Esophagus muscularis mucosa (tissue), 4 donors: ENCODE measurements at places on chromosomes 4 and X. TPM values are rescaled to one million over a fixed set of nuclear protein-coding genes. Genes with fewer than 3 reads are reported as not detected.

DNA sequence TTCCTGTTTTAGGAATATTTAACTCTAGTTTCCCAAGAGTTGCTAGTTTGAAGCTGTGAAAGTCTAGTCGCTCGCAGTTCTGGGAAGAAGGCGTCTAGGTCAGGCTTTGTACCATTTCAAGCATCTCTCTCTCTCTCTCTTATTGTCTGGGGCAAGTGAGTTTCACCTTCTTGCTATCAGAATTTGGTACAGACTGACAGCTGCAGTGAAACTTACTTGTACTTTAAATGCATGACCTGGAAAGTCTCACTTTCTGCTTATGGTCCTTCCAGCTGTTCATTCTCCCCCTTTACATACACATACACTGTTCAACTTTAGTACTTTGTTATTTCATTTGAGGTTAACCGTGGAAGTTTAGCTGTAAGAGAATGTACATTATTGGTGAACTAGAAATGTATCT lies 4.4 kb downstream of the FRMPD4 start:
- H3K36me3 ChIP-seq: no peaks in the 10 kb centered on the region
- peaks cover 8% of the 10 kb centered on the region for H3K27me3 ChIP-seq
- no peak for DNase-seq
- H3K4me1 ChIP-seq: no peaks in the 10 kb centered on the region

DNA sequence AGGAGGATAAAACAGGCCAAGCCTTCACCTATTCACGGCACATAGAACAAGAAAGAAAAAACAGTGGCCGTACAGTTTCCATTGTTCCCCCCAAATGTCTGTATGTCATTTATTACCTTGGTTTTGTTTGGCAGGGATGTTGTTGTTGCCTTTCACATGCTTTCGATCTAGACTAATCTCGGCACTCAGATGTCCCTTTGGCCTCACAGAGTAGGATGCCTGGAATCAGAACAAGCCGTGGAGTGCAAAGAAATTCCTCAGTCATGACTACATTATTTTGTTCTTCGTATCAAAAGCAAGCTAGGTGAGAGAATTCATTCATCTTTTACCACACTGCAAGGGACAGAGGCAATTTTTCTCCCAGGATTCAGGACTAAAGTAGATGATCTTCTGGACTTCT lies 106.9 kb downstream of the SMIM20 start:
- no peaks in the 10 kb centered on the region for H3K27me3 ChIP-seq
- no peak overlapping the region for H3K4me3 ChIP-seq
- H3K27ac ChIP-seq: no peak overlapping the region
- H3K4me1 ChIP-seq: peaks cover 18% of the 10 kb centered on the region
- DNase-seq: no peak

ENOPH1 gene
- 26.4 TPM for total RNA-seq

- no peak for DNase-seq
- H3K27me3 ChIP-seq: no peaks in the 10 kb centered on the region
- no peaks in the 10 kb centered on the region for H3K4me1 ChIP-seq
- H3K27ac ChIP-seq: no peak overlapping the region
- no peaks in the 10 kb centered on the region for H3K36me3 ChIP-seq
Measured at GRCh38 chrX:118254611-118255010, 91.3 kb upstream of the WDR44 start.

PPP4R3C gene
- total RNA-seq: not detected

GRCh38 chr4:120446051-120446567 lies 379.5 kb upstream of the MAD2L1 start:
- H3K4me3 ChIP-seq: no peak overlapping the region
- no peaks in the 10 kb centered on the region for H3K36me3 ChIP-seq
- no peak overlapping the region for H3K27ac ChIP-seq
- H3K27me3 ChIP-seq: no peaks in the 10 kb centered on the region

DNA sequence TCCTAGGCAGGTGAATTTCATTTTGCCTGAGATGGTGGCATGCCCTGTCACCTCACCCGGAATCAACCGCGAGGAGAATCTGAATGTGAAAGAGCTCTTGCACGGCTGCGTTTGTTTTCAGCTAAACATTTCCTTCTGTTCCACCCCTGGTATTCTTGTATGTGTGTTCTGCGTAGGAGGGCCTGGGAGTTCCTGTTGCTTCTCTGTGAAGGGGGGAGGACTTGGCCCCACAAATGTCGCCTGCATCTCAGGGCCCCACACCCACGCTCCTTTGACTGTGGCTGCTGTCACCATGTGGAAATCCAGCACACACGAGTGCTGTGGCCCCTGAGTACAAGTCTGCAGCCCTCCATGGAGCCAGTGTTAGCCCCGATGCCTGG lies 45.8 kb upstream of the CLCN4 start:
- no peak for DNase-seq
- peak overlapping the region; percentile 80 for H3K27ac ChIP-seq
- peaks cover 19% of the 10 kb centered on the region for H3K4me1 ChIP-seq
- H3K27me3 ChIP-seq: no peaks in the 10 kb centered on the region

DNA sequence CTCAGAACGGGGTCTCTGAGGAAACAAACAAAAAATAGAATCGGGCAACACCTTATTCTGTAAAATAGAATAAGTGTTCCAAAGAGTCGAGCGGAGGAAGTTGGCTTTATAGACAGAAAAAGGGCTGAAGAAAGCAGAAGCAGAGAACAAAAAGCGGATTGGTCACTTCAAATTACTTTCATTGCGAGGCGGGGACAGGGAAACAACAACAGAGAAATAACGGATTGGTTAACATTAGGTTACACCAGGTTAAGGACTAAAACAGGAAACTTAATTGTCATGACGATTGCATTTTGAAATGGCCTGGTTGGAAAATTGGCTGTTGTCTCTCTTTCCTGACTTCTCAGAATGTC lies 433 bp upstream of the COQ2 start:
- H3K4me3 ChIP-seq: peak overlapping the region; percentile 87
- no peaks in the 10 kb centered on the region for H3K36me3 ChIP-seq
- no peak for DNase-seq
- H3K27ac ChIP-seq: peak overlapping the region; percentile 91

GRCh38 chr4:182141061-182141460 lies 102.1 kb upstream of the TENM3 start:
- H3K27ac ChIP-seq: no peak overlapping the region
- peaks cover 23% of the 10 kb centered on the region for H3K4me1 ChIP-seq
- DNase-seq: no peak
- no peak overlapping the region for H3K4me3 ChIP-seq
- H3K36me3 ChIP-seq: no peaks in the 10 kb centered on the region

GRCh38 chr4:108244606-108245005 lies 75.9 kb upstream of the LEF1 start:
- H3K4me3 ChIP-seq: no peak overlapping the region
- no peak overlapping the region for H3K27ac ChIP-seq
- H3K27me3 ChIP-seq: no peaks in the 10 kb centered on the region
- no peaks in the 10 kb centered on the region for H3K4me1 ChIP-seq
- no peaks in the 10 kb centered on the region for H3K36me3 ChIP-seq

- no peak overlapping the region for H3K4me3 ChIP-seq
- no peak for DNase-seq
- H3K27ac ChIP-seq: peak overlapping the region; percentile 86
- H3K27me3 ChIP-seq: no peaks in the 10 kb centered on the region
- H3K36me3 ChIP-seq: no peaks in the 10 kb centered on the region
- peaks cover 97% of the 10 kb centered on the region for H3K4me1 ChIP-seq
Measured at GRCh38 chr4:23876418-23877089, 13.3 kb downstream of the PPARGC1A start.

MUC7 gene
- total RNA-seq: not detected

DNA sequence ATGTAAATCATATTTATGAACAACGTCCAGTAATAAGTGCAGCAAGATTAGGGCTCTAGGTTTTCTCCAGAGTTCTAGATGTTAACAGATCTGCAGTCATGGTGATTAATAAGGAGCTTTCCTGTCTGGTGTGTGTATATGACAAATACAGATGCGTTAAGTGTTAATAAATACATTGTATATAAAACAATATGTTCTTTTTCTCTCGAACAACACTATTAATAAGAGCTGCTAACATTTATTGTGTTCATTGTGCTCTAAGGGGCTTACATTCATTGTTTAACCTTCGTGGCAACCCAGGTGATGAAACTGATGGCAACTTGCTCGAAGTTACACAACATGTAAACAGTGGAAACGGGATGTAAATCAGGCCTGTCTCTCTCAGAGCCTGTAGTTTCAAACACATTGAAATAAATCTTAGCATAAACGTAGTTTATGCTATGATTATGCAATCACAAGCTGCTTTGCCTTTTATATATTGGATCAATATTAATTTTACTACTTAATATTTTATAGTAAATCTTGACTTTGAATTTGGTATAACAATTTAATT lies 547 bp upstream of the CLGN start:
- peaks cover 18% of the 10 kb centered on the region for H3K4me1 ChIP-seq
- H3K27ac ChIP-seq: peak overlapping the region; percentile 57
- peak overlapping the region; percentile 84 for H3K4me3 ChIP-seq
- no peaks in the 10 kb centered on the region for H3K36me3 ChIP-seq
- no peak for DNase-seq

DNA sequence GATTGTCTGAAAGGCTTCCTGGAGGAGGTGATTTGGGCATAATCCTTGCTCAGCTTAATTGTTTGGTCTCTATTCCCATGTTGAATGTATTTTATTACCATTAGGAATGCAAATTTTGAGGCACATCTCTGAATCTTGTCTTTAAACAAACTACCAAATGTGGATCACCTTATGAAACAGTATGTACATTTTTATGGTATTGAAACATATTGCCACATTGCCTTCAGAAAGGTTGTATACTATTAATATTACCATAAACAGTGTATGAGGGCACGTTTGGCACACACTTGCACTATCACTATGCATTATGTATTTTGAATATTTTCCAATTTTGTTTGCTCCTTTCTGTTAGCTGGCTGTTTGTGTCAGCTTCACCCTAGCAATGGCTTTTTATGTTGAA lies 60.0 kb upstream of the ALB start:
- no peak for DNase-seq
- no peak overlapping the region for H3K4me3 ChIP-seq
- H3K27me3 ChIP-seq: no peaks in the 10 kb centered on the region
- no peaks in the 10 kb centered on the region for H3K4me1 ChIP-seq

- no peak overlapping the region for H3K27ac ChIP-seq
- DNase-seq: no peak
- no peak overlapping the region for H3K4me3 ChIP-seq
- no peaks in the 10 kb centered on the region for H3K36me3 ChIP-seq
- H3K27me3 ChIP-seq: no peaks in the 10 kb centered on the region
- peaks cover 7% of the 10 kb centered on the region for H3K4me1 ChIP-seq
Measured at GRCh38 chrX:96382018-96382417, 302.6 kb upstream of the DIAPH2 start.

HTRA3 gene
- total RNA-seq: 56.1 TPM

GRCh38 chrX:111098874-111099273 lies 2.9 kb downstream of the PAK3 start:
- H3K4me1 ChIP-seq: peaks cover 17% of the 10 kb centered on the region
- H3K4me3 ChIP-seq: no peak overlapping the region
- no peak for DNase-seq
- H3K36me3 ChIP-seq: no peaks in the 10 kb centered on the region
